ENCODE measurements at places on chromosomes 6 and 20.

DNA sequence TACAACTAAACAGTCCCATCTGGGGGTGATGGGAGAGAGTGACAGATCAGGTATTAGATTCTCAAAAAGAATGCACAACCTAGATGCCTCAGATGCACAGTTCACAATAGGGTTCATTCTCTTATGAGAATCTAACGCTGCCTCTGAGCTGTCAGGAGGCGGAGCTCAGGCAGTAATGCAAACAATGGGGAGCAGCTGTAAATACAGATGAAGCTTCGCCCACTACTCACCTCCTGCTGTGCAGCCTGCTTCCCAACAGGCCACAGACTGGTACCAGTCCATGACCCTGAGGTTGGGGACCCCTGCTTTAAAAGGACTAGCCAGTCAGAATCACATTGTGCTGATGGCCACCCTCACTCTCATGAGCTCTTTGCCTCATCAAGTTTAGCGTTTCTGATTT lies 247.0 kb upstream of the KCNQ5 start:
- DNase-seq = no peak

DNA sequence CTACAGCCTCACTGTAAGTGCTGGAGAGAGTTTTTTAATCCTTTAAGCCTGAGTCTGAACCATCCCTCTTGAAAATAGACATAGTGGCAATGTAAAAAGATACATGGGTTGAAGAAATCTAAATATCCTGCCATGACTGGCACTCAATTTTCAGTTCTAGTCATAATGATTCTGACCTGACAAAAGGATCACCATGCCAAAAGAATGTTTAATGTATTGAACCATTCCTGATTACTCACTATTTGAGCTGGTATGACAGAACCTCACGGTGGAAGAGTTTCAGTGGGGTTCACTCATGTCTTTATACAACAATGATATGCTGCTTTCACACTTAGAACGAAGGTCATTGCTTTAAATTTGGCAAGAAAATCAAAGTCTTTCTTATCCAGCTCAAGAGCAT lies 93.4 kb downstream of the HIVEP2 start:
- no peak for DNase-seq

DNA sequence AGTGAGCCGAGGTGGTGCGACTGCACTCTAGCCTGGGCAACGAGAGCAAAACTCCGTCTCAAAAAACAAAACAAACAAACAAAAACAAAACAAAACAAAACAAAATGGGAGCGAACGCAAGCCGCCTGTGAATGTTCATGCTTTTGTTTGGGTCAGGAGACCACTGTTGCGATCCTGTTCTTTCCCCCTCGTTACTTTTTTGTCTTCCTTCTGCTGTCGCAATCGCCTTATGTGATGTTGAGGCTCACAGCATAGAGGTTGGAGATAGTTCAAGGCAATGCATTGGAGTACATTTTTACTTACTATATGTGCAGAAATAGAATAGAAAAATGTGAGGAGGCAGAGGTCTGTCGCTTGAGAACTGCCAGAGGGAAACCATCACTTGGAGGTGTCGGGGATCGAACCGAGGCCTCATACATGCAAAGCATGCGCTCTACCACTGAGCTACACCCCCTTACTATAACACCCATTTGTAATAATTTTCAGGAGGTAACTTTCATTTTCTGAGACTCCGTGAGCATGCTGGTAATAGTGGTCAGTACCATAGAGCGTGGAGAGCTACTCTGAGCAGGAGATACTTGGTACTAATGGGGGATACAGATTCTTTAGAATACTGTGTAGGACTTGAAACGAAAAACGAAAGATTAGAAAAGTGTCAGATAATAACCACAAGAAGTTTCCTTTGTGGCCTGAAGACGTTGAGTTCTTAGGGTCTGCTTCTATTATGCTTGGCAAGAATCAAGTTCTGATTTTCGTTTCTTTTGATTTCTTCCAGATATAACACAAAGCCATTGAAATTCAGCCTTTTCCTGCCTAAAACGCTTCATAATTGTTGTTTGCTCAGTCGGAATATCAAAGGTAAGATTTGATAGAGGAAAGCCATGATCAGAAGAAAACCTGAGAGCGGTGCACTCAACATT lies 121.1 kb downstream of the TRIM27 start:
- peak; percentile 42 for DNase-seq

- peak; percentile 16 for DNase-seq
These were observed 5.4 kb downstream of the ZFP57 start for GRCh38 chr6:29675561-29675960.

- DNase-seq = no peak
These were observed 371.9 kb upstream of the ID4 start for GRCh38 chr6:19465256-19465655.

DNA sequence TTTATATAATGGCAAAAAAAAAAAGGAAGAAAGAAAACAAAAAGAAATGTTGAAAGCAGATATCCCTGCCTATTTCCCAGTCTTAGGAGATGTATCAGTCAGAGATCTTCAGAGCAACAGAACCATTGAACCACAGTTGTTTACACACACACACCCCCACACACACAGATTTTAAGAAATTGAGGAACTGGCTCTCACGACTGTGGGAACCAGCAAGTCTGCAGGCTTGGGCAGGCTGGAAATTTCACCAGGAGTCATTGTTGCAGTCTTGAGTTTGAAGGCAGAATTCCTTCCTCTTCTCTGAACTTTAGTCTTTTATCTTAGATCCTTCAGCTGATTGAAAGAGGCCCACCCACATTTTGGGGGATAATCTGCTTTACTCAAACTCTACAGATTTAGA lies 380.9 kb downstream of the CDKAL1 start:
- no peak for DNase-seq

DNA sequence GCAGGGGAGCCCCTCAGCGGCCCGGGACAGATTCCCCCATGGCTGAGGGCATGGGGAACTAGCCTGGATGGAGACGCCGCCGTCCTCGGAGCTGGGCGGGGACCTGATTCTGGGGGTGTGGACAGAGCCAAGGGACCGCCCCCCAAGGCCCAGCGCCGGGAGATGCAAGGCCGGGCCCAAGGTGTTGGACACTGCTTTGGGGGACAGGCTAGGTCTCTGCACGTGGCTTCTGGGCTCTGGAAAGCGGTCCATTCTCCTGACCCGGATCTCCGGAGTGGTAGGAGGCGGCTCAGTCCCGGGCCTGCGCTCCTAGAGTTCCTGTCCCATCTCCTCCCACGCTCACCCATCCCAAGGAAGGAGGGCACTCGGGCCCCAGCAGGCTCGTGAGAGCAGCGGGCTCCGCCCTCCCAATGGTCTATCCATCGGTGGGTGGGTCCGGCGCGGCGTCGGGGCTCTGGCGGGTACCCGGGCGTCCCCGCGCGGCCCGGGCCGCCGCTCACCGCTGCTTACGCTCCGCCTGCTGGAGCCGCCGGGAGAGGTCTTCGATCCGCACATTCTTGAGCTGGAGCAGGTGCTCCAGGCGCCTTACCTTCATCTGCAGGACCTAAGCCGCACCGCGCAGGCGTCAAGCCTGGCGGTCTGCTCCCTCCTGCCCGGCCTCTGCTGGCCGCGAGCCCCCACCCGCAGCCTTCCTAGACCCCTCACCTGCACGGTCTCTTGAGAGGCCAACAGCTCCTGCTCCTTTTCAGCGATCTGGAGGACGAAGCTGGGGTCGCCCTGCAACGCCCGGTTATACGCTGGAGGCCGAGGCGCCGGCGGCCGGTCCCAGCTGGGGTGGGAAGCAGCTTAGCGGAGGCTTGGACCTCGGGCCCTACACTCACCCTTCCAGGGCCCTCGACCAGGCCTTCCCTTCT lies 3.3 kb downstream of the SPEF1 start:
- peak; percentile 63 for DNase-seq

DNA sequence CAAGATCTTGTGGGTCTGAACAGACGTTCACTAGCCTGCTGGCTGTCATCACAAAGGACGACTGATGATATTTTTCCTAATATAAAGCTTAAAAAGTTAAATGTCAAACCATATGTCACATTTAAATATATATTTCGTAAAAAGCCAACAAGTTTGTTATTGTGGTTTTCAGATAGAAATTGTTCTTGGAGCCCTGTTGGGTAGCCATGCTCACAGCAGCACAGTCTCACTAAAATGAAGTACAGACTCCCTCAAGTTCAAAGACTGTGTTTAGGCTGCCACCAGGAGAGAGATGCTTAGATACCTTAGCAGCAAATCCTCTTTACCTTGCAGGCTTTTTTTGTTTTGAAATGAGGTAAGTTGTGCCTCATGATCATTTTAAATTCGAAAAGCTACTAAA lies 17.8 kb downstream of the EEF1E1 start:
- DNase-seq = no peak

DNA sequence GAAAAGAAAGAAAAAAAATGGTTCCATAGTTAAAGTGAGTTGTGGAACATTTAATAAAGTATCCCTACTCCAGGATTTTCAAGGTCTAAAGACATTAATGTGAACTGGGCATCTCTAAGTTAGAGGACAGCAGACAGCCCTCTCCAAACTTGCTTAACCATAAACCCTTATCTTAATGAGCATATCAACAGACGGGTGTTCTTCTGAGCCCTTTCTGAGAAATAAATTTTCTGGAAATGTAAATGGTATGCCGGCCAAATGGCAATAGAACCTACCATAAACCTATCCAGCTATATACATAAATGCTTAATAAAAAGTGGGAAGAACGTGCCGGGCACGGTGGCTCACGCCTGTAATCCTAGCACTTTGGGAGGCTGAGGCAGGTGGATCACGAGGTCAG lies 12.5 kb downstream of the SLC18B1 start:
- DNase-seq = no peak

- DNase-seq = peak; percentile 13
These were observed 123.2 kb downstream of the ELOVL4 start for GRCh38 chr6:79824202-79824601.

GRCh38 chr6:148415511-148416260 lies 73.0 kb downstream of the SASH1 start:
- DNase-seq = no peak

Data from RWPE1 (cell line).